ENCODE measurements at places on chromosomes 6 and 20. TPM values are rescaled to one million over a fixed set of nuclear protein-coding genes. Genes with fewer than 3 reads are reported as not detected.
A peak's percentile ranks its signal among the peaks of the same experiment; 100 is the strongest.

Gene WFDC12
- not detected for total RNA-seq

GRCh38 chr6:151299011-151299410 is 59.2 kb downstream of the AKAP12 start:
- no peaks in the 10 kb centered on the region for H3K4me1 ChIP-seq
- no peak for DNase-seq
- H3K27me3 ChIP-seq, result no peaks in the 10 kb centered on the region
- H3K4me3 ChIP-seq, result no peak overlapping the region
- H3K36me3 ChIP-seq, result no peaks in the 10 kb centered on the region
- H3K27ac ChIP-seq, result no peak overlapping the region

- H3K27me3 ChIP-seq, result no peaks in the 10 kb centered on the region
- H3K36me3 ChIP-seq, result no peaks in the 10 kb centered on the region
- no peak within 1 kb of the TSS for H3K27ac ChIP-seq
Measured at GRCh38 chr6:131636880-131637792, at the start of gene ENPP3. Gene ENPP3 (plus strand): TSS chr6:131637302. CDS start chr6:131637385, 83 bp downstream.

Gene HTR1E
- not detected for total RNA-seq

Gene RUNX2
- 0.33 TPM for total RNA-seq

DNA sequence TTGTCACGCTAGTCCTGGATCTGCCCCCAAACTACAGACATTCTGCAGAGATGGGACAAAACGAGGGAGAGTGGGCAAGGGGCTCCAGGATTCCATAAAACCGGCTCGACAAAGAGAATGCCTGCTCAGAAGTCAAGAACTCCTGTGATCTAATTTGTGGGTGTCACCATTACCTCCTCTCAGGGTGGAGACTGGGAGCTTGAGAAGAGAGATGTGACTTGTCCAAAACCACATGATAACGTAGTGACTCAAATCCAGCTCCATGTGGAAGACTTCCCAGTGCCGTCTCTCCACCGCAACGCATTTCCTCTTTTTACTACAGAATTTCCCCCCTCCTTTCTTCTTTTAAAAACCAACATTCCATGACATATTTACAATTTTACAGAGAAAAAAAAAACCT is 44.3 kb downstream of the TRERF1 start:
- no peaks in the 10 kb centered on the region for H3K36me3 ChIP-seq
- no peak for DNase-seq
- no peaks in the 10 kb centered on the region for H3K4me1 ChIP-seq
- no peak overlapping the region for H3K4me3 ChIP-seq
- H3K27me3 ChIP-seq, result no peaks in the 10 kb centered on the region
- no peak overlapping the region for H3K27ac ChIP-seq

DNA sequence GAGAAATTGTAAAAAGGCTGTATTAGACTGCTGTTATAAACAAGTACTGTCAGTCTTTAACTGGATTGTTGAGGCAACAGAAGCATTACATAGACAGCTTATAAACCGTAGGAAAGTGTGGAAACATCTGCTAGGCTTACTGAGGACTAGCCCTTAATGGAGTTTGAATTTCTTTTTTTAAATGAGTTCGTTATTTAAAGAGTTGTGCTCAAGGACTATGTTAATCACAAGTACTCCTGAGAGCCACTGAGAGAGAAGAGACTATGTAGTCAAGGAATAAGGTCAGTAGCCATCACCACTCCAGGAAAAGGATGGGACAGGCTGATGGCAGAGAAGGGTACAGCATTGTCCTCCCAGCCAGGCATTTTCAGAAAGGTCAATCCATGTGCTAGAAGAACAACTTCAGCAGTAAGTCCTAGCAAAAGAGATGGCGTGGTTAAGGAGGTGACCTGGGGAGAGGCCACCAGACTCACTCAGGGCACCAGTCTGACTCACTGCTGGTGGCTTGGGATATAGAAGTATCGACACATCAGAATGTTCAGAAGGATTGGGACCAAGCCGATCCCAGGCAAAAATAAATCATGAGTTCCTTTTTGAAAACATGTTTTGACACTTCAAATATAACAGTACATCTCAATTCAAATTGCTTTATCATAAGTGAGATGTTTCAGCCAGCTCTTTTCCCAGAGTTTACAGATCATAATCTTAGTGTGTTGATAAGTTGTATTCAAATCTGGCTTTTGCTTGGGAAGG is 6.4 kb downstream of the RPS12 start:
- no peaks in the 10 kb centered on the region for H3K27me3 ChIP-seq
- H3K4me3 ChIP-seq, result no peak overlapping the region
- DNase-seq, result no peak
- no peak overlapping the region for H3K27ac ChIP-seq
- peaks cover 12% of the 10 kb centered on the region for H3K36me3 ChIP-seq

DNA sequence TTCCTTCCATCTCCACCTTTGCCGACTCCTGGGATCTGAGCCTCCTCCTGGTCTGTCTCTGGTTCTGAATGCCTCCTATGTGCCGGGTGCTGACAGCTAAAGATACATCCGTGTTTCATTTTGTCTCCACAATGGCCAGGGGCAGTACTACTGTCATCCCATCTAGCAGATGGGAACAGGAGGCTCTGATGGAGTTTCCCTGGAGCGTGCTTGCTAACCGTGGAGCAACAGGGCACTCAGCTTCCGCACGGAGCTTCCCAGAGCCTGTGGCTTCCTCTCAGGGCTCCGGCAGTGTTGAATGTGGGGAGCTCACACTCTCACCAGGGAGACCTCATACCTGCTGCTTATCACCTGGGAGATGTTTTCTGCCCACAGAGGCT is 11.9 kb upstream of the NPBWR2 start:
- H3K27me3 ChIP-seq, result no peaks in the 10 kb centered on the region
- H3K4me1 ChIP-seq, result peaks cover 8% of the 10 kb centered on the region
- no peak overlapping the region for H3K4me3 ChIP-seq
- no peaks in the 10 kb centered on the region for H3K36me3 ChIP-seq
- H3K27ac ChIP-seq, result no peak overlapping the region
- DNase-seq, result no peak

Gene ABHD16B
- total RNA-seq, result not detected

Gene THEMIS
- total RNA-seq, result 0.66 TPM

GRCh38 chr6:95240514-95240913 is 336.8 kb upstream of the MANEA start:
- H3K4me1 ChIP-seq, result no peaks in the 10 kb centered on the region
- no peak for DNase-seq
- H3K27me3 ChIP-seq, result no peaks in the 10 kb centered on the region
- H3K27ac ChIP-seq, result no peak overlapping the region
- H3K36me3 ChIP-seq, result no peaks in the 10 kb centered on the region

GRCh38 chr6:13624871-13625288 is 9.7 kb downstream of the NOL7 start:
- peaks cover 25% of the 10 kb centered on the region for H3K36me3 ChIP-seq
- H3K27ac ChIP-seq, result no peak overlapping the region
- H3K4me1 ChIP-seq, result no peaks in the 10 kb centered on the region
- no peaks in the 10 kb centered on the region for H3K27me3 ChIP-seq
- no peak overlapping the region for H3K4me3 ChIP-seq
- DNase-seq, result no peak

DNA sequence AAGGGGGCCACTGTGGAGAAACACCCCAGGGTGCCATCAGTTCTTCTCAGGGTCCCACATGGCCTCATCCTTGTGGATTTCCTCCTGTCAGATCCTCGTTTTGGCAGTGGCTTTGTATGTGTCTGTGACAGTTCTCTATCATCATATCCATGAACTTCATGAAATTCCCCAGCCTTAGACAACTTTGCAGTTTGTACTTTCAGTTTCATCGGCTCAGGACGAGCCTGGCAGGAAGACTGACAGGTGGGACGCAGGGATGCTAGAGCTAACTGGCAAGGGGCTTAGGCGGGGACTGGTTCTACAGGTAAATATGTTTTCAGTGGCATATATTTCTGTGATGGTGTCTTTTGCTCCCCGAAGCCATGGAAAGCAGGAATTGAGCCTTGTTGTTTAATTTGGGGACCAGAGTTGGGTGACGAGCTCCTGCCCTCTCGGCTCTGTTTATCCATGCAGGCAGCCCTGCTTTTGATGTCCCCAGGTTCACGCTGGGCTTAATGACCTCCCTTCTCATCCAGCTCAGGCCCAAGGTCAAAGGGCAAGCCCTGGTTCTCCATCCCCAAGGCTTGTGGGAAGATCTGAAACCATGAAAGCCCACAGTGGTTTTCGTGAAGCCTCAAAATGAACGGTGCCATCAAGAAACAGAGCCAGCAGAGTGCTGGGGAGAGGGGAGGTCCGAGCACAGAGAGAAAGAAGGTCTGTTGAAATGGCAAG is 11.2 kb downstream of the SDCBP2 start:
- no peaks in the 10 kb centered on the region for H3K36me3 ChIP-seq
- no peak overlapping the region for H3K27ac ChIP-seq
- H3K4me3 ChIP-seq, result no peak overlapping the region
- no peak for DNase-seq
- peaks cover 8% of the 10 kb centered on the region for H3K4me1 ChIP-seq

GRCh38 chr20:4135385-4136077 is 120.2 kb upstream of the RNF24 start:
- no peaks in the 10 kb centered on the region for H3K36me3 ChIP-seq
- peak; percentile 50 for DNase-seq
- H3K27ac ChIP-seq, result peak overlapping the region; percentile 66

DNA sequence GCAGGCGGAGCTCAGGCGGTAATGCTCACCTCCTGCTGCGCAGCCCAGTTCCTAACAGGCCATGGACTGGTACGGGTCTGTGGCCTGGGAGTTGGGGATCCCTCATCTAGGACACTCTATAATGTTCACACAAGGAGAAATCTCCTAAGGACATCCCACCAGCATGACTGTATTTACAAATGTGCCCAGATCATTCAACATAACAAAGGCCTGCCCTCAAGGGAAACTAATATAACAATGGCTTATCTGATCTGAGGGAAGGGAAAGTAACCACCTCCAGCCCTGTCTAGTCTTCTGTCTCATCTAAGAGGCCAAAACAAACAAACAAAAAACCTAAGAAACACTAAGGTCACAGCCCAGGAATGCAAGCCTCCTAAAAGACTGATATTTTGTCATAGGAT is 232.8 kb downstream of the RNGTT start:
- no peak overlapping the region for H3K4me3 ChIP-seq
- H3K36me3 ChIP-seq, result no peaks in the 10 kb centered on the region
- no peaks in the 10 kb centered on the region for H3K4me1 ChIP-seq
- DNase-seq, result no peak

- H3K4me1 ChIP-seq, result peaks cover 13% of the 10 kb centered on the region
- H3K27ac ChIP-seq, result no peak overlapping the region
- H3K27me3 ChIP-seq, result no peaks in the 10 kb centered on the region
- H3K36me3 ChIP-seq, result no peaks in the 10 kb centered on the region
Measured at GRCh38 chr6:16224409-16224808, 14.0 kb upstream of the GMPR start.

Gene MARCKS
- total RNA-seq, result 109 TPM

DNA sequence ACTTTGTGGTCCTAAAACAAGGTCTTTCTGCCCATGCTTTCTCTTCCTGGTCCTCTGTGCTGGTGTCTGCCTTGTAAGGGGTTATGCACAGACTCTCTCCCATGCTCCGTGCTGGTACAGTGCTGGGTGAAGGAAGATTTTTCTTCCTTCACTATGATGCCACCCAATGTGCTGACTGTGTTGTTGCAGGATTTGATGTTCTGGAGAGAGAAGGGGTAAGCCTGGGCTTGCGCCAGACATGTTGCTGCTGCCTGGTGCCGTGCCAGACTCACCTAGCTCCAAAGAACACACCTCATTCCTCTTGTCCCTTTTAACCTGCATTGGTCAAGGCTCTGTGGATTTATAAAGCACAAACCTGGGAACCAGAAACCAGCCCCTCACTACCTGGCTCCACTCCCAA is 28.4 kb upstream of the ARMH2 start:
- DNase-seq, result peak; percentile 52
- H3K27ac ChIP-seq, result no peak overlapping the region
- no peaks in the 10 kb centered on the region for H3K36me3 ChIP-seq
- H3K4me1 ChIP-seq, result peaks cover 41% of the 10 kb centered on the region
- H3K27me3 ChIP-seq, result no peaks in the 10 kb centered on the region
- no peak overlapping the region for H3K4me3 ChIP-seq

GRCh38 chr20:6058684-6059295 is 4.9 kb upstream of the LRRN4 start:
- peaks cover 35% of the 10 kb centered on the region for H3K4me1 ChIP-seq
- H3K27ac ChIP-seq, result no peak overlapping the region
- H3K4me3 ChIP-seq, result no peak overlapping the region

GRCh38 chr6:45421709-45422502 is 44.2 kb upstream of the SUPT3H start:
- H3K4me3 ChIP-seq, result peak overlapping the region; percentile 27
- peaks cover 46% of the 10 kb centered on the region for H3K4me1 ChIP-seq
- peaks cover 41% of the 10 kb centered on the region for H3K27me3 ChIP-seq
- peak; percentile 38 for DNase-seq
- H3K27ac ChIP-seq, result no peak overlapping the region
- no peaks in the 10 kb centered on the region for H3K36me3 ChIP-seq

Gene PTK7
- 26.4 TPM for total RNA-seq

Gene RAMACL
- 10.9 TPM for total RNA-seq

Gene EFCAB8
- not detected for total RNA-seq

- H3K36me3 ChIP-seq, result no peaks in the 10 kb centered on the region
- no peak for DNase-seq
- no peak overlapping the region for H3K4me3 ChIP-seq
- no peak overlapping the region for H3K27ac ChIP-seq
- no peaks in the 10 kb centered on the region for H3K27me3 ChIP-seq
Measured at GRCh38 chr6:5744497-5744896, 262.2 kb downstream of the NRN1 start.

DNA sequence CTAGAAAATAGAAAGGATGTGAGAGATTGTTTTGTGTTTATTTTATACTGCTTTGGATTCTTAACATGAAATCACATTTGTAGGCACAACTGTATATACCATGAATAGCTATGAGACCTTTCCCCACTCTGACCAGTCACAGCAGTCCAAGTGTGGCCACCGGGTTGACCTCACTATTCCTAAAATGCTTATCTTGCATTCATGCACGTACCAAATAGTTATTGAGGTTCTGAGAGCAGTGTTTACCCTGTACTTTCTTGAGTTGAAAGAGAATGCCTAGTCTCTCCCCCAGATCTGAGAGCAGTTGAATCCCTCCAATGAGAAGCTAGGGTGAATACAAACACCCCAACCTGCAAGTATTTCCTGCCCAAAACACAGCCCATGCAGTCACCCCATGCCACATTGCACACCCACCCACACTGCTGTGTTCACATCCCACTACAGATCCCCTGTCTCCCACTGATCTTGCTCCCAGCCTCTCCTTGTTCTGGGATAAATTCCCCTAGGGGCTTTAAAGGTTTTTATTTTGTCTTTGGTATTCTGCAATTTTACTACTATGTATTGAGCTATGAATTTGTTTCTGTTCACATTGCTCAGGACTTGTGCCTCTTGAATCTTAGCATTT is 51.6 kb downstream of the GOPC start:
- H3K27ac ChIP-seq, result no peak overlapping the region
- H3K4me1 ChIP-seq, result no peaks in the 10 kb centered on the region
- H3K4me3 ChIP-seq, result no peak overlapping the region
- no peak for DNase-seq

DNA sequence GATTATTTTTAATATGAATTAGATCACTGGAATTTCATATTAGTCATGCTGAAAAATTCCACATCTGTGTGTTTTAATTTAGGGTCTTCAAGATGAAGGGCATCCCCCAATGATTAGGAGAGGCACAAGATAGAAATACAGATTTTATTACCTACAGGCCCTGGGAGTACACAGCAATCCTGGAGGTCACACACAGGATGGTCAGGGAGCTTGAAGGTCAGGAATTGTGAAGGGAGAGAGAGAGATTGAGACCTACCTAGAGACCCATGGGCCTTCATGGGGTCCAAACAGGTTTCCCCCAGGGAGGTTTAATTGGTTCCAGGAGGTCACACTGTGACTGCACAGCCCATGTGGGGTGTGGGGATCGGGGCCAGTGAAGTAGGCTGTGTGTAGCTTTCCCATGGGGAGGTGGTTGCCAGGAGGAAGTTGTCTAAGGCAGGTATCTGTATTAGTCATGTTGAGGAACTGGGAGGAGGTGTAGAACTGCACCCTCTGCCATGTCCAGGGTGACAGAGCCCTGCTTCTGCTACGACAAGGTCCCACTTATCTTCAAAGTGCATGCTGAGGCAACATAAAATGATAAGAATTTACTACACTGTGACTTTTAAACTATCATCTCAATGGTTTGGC is 18.3 kb downstream of the SNX9 start:
- H3K4me3 ChIP-seq, result no peak overlapping the region
- peak; percentile 25 for DNase-seq
